Cardiac muscle cell (in vitro differentiated cells and primary cell): ENCODE measurements at places on chromosomes 1 and 21.

DNA sequence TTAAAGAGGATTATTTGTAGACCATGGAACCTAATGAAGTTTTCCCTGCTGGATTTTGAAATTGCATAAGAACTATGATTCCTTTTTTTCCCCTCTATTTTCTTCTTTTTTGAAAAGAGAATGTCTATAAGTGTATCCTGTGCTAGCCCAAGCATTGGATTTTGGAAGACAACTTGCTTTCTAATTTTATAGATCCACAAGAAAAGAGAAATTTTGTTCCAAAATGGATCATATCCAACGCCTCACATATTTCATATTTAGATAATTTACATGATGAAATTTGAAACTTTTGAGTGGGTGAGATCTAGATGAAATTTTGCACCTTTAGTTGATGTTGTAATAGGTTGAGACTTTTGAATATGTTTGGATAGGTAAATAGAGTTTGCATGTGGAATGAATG is 978.7 kb downstream of the MRPL39 start:
- no peak for DNase-seq

GRCh38 chr1:169309178-169310166 is 58.1 kb downstream of the NME7 start:
- no peak for DNase-seq

DNA sequence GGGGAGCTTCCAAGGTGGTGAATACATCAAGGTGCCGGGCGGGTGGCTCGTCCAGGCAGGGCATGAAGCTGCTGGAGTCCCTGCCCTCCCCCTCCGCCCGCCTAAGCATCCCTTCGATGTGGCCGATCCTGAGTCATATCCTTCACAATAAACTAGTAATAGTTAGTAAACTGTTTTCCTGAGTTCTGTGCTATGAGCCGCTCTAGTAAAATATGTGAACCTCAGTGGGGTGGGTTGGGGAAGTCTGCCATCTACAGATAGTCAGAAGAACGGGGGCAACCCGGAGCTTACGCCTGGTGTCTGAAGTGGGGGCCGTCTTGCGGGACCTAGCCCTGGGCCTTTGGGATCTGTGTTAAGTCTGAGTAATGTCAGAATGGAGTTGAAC is 21.6 kb downstream of the C2CD2 start:
- DNase-seq = peak; percentile 85

- DNase-seq = no peak
Observed at GRCh38 chr1:211738691-211739301, 63.4 kb upstream of the NEK2 start.

- no peak for DNase-seq
Observed at GRCh38 chr1:3570066-3570986, 41.0 kb downstream of the MEGF6 start.

- no peak for DNase-seq
Observed at GRCh38 chr1:244955661-244956060, 91.3 kb upstream of the HNRNPU start.

DNA sequence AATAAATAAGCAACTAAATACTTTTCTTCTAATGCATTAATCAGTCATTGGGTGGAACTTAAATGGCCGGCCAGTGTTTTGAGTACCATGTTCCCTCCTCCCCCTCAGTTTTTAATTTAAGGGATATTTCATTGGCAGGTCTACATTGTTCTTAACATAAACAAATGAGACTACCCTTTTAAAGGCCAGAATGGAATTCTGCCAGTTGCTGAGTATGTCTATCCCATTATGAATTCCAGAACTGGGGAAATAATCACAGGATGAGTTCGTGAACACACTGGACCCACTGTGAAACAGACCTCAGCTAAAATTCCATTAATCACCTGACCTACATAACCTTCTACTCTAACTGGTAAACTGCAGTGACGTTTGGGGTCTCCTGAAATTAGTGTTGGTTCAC is 305.5 kb upstream of the PKN2 start:
- no peak for DNase-seq

GRCh38 chr21:28540514-28540913 is 452.2 kb downstream of the LTN1 start:
- DNase-seq = no peak

GRCh38 chr1:29387210-29387609 is 150.9 kb downstream of the PTPRU start:
- no peak for DNase-seq

DNA sequence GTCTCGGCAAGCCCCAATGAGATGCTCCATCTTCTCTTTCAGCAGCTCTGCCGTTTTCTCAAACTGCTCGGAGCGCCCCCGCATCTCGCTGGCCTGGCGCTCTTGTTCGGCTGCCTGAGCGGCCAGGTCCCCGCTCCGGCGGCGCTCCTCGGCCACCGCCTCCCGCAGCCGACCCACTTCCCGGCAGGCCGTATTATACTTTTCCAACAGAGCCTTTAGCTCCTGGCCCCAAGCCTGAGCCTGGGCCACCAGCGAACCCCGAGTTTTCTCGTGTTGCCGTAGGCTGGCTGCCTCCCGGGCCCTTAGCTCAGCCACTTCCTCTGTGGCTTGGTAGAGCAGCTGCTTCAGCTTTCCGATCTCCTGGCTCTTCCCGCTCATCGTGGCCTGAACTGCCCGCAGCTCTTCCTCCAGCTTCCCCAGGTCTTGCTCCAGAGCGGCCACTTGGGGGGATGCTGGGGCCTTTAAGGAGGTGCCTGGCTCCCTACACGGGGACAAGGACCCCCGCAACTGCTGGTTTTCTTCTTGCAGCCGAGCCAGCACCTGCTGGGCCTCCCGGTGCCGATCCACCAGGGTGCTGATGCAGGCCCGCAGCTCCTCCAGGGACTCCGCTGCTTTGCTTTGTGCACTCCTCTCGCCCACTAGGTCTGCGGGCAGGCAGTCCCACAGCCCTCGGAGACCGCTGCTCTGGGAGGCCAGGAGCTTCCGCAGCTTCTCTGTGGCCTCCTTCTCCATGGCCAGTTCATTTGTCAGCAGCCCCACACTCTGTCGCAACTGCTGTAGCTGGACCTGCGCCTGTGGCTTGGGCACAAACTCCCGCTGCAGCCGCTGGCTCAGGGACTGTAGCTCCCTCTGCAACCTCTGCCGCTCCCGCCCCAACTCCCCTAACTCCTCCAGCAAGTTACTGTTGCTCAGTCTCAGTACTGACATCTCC is 13.4 kb upstream of the PIAS3 start:
- DNase-seq = peak; percentile 13

DNA sequence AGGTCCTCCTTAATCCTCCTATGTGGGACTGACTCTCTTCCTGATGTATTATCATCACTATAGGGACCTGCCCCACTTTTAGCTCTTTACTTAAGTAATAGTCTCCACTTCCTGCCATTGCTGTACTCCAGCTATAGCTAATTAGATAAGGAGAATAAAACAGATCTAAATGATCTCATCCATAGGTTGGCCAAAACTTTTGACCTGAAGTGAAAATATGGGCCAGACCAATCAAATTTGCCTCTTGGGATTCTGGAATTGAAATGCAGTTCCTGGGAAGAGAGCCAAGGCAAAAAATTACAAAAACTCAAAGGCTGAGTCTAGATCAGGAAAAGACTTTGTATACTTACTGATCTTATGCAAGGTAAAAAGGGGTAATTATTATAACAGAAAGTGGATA is 36.1 kb upstream of the PDE4B start:
- peak; percentile 13 for DNase-seq

GRCh38 chr1:193156117-193156821 is 30.1 kb downstream of the B3GALT2 start:
- no peak for DNase-seq

DNA sequence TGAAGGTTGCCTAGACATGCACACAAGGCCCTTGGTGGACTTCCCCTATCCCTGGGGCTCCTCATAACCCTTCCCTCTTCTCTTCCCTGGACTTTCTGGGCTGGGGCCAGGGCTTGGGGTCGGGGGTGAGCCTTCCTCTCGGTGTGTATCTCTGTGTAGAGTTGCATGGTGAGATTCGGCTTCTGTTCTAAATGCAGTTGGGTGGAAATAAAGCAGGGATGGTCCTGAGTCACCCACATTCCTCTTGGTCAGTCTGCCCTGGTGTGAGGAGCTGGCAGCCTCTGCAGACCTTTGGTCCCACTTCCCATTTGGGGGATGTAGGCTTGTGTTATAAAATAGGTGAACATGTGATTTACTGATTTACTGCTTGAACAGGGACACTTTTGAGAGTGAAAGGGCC is 38.0 kb downstream of the ADARB1 start:
- DNase-seq = peak; percentile 26

DNA sequence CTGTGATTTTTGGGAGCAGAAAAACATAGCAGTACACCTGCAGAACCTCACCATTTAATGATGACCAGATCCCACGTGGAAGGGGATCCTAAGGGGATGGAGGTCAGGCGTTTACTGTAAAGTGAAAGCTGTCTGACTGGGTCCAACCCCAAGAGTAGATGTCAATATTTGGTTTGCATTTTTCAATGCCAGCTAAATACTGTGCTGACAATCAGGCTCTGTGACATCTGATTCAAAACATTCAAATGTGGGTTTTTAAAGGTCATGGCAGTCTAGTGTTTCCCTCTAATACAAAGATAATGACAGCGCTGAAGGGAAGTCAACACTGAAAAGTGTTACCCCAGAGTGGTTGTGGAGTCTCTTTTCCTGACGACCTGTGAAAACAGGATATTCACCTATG is 68.1 kb downstream of the SPAG17 start:
- DNase-seq = no peak

DNA sequence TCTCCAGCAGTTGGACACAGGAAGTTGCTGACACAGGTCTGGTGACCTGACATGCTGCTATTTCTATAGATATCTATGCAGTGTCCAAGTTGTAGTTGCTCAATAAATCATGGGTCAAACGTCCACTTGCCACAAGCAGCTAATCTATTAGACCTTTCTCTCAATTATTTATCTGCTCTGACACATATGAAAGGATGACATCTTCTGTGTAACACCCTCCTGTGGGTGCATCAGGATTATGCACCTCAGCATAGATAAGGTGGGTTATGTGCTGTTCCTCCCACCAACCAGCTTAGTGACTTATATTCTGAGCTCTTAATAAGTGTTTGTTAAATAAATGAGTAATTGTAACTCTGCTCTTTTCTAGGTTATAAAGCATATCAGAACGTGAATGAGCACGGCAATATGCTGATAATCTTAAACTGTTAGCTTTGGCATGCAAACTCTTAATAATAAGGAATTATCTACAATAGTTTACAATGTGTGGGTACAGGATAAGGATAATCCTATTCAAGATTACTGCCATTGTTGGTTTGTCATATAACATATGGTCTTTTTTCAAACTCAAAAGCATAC is 90.7 kb upstream of the GCLM start:
- DNase-seq = no peak

- DNase-seq = peak; percentile 90
Observed at GRCh38 chr1:39268112-39268581, 63.7 kb downstream of the MACF1 start.

DNA sequence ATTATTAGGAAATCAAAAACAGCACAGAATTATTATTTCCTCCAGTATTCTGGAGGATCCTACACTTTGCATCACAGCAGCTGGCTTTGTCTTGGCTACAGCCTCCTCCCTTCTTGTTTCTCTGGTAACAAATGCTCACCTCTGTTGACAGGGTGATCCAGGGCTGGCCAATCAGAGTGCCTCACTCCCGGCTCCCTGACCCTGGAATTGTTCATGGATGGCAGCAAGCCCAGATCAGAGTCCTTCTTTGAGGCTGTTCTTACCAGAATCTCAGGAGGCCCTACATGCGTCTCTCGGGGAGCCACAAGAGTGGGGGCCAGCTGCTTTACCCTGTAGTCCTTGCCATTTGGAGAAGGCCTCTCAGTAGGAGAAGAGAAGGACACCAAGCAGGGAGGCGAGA is 48.4 kb upstream of the IGSF5 start:
- no peak for DNase-seq

GRCh38 chr1:192546596-192547190 is 28.9 kb upstream of the RGS1 start:
- peak; percentile 83 for DNase-seq

- DNase-seq = no peak
Observed at GRCh38 chr1:3822421-3822820, 26.1 kb upstream of the LRRC47 start.

- DNase-seq = no peak
Observed at GRCh38 chr1:60670302-60670701, 412.1 kb upstream of the NFIA start.

DNA sequence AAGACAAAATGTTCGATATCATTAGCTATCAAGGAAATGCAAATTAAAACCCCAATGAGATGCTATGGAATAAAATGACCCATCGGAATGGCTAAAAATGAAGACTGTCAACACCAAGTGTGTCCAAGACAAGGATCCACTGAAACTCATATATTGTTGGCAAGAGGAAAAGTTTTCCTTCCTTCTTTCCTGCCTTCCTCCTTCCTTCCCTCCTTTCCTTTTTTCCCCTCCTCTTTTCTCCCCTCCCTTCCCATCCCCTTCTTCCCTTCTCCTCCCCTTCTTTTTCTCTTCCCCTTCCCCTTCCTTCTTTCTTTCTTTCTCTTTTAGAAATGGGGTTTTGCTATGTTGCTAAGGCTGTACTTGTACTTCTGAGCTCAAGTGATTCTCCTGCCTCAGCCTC is 64.2 kb upstream of the TENT5B start:
- no peak for DNase-seq

DNA sequence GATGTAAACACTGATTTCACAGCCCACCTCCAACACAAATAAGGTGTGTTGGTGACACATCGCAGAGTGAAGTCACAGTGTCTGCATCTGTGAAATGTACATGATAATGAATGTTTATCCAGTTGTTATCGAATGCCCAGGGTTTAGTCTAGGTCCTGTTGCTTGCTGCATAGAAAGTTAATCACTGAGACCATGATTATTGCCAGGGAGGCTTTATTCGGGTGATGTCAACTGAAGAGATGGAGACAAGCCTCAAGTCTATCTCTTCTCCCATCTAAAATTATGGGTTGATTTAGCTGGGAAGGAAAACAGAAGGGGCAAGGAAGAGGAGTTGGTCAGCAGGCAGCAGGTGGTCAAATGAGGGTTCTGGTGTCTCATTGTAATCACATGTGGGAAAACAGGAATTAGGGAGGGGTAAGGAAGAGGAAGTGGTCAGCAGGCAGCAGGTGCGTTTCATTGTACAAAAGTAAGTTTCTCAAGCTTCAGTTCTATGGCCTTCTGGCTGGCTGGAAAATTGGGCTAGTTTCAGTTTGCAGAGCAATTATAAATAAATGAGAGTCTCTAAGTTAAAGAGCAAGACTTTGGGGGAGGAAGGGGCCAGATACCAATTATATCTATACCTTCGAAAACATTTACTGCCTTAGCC is 146.3 kb upstream of the DNAH14 start:
- no peak for DNase-seq

DNA sequence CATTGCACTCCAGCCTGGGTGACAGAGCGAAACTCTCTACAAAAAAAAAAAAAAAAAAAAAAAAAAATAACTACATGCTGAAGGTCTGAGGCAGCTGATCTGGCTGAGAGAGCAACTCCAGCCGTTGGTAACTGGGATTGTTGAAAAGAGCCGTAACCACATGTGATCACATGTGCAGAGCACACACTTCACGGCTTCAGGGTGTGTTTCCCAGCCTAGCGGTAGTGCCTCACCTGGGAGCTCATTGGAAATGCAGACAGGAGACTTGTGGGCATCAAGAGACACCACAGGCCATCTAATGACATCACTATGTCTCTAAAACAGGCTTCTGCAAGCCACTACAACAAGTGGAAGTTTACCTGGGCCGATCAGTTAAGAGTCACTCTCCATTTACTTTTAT is 11.8 kb upstream of the OTUD7B start:
- no peak for DNase-seq
